ENCODE measurements at places on chromosomes 12 and 14. TPM values are rescaled to one million over a fixed set of nuclear protein-coding genes. Genes with fewer than 3 reads are reported as not detected.

The SCNN1A gene
- total RNA-seq: not detected

The DIO2 gene
- total RNA-seq: not detected

The TPH2 gene
- not detected for total RNA-seq

The ETNK1 gene
- total RNA-seq: 26.6 TPM

The CORO1C gene
- total RNA-seq: 233 TPM

The TSHR gene
- total RNA-seq: not detected

The TPPP2 gene
- total RNA-seq: not detected

The GEMIN2 gene
- total RNA-seq: 41.0 TPM

The TEX22 gene
- total RNA-seq: 0.15 TPM

The RACGAP1 gene
- 87.5 TPM for total RNA-seq

The KCNC2 gene
- total RNA-seq: not detected

The IL26 gene
- total RNA-seq: not detected

The KLRD1 gene
- total RNA-seq: 0.30 TPM

The NRIP2 gene
- not detected for total RNA-seq

The PTPN6 gene
- total RNA-seq: under 0.01 TPM

The KCNK13 gene
- total RNA-seq: not detected

The GPR65 gene
- not detected for total RNA-seq

The CCND2 gene
- total RNA-seq: 18.2 TPM

The GLIPR1L1 gene
- not detected for total RNA-seq

The FAM222A gene
- 0.32 TPM for total RNA-seq

The SLC6A15 gene
- 0.65 TPM for total RNA-seq

The ALX1 gene
- total RNA-seq: not detected

The SIRT4 gene
- total RNA-seq: 1.3 TPM

The IFNG gene
- not detected for total RNA-seq

The TEAD4 gene
- total RNA-seq: 19.8 TPM

The MDP1 gene
- 16.9 TPM for total RNA-seq

The LRTM2 gene
- total RNA-seq: not detected

The ACVR1B gene
- total RNA-seq: 16.4 TPM

The KSR2 gene
- total RNA-seq: 0.30 TPM

The TC2N gene
- total RNA-seq: not detected

The PRIMA1 gene
- not detected for total RNA-seq

The TMX1 gene
- 65.9 TPM for total RNA-seq

The MUCL1 gene
- total RNA-seq: not detected

The MYF6 gene
- total RNA-seq: not detected

The SRGAP1 gene
- total RNA-seq: 4.0 TPM

The CD163 gene
- total RNA-seq: not detected

The FSCB gene
- not detected for total RNA-seq

The RILPL2 gene
- 7.1 TPM for total RNA-seq

The SPATS2 gene
- total RNA-seq: 46.8 TPM

The KRT75 gene
- total RNA-seq: 2.6 TPM

The GLT1D1 gene
- not detected for total RNA-seq

The GDF3 gene
- total RNA-seq: not detected

The IL31 gene
- not detected for total RNA-seq

The ADGRD1 gene
- total RNA-seq: not detected

The VRTN gene
- total RNA-seq: not detected

The FAM181A gene
- not detected for total RNA-seq

The SLC6A12 gene
- not detected for total RNA-seq

The EP400 gene
- total RNA-seq: 6.5 TPM

The LYZ gene
- total RNA-seq: not detected

The LEMD3 gene
- 33.4 TPM for total RNA-seq

The FOS gene
- total RNA-seq: 4.9 TPM

The PARP11 gene
- total RNA-seq: 3.6 TPM

The GRIN2B gene
- total RNA-seq: not detected

The OLR1 gene
- total RNA-seq: not detected
